Lung (tissue), 17 donors: ENCODE measurements at places on chromosomes 12 and 14. TPM values are rescaled to one million over a fixed set of nuclear protein-coding genes. Genes with fewer than 3 reads are reported as not detected.

DNA sequence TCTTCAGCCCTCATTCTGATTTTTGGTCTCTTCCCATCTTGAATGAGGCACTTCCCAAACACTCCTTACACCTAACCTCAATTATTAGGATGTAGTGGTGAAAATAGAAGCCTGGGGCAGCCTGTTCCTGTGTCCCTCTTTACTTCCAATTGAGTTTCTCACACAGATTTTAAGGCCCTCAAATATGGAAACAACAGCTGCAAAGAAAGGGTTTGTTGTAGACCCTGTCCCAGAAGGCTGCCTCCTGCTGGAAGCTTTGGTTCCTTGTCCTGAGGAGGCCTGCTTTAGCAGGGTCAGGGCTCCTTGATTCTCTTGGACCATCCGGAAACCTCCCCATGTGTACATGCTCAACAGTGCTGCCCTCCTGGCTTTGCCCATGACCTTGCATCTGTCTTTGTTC lies 101.3 kb downstream of the TGFB3 start:
- DNase-seq = no peak

GRCh38 chr12:78792052-78792698 lies 72.4 kb upstream of the SYT1 start:
- no peak for DNase-seq

- DNase-seq = no peak
Measured at GRCh38 chr12:114949058-114949820, 265.3 kb upstream of the TBX3 start.

- no peak for DNase-seq
Measured at GRCh38 chr14:72630374-72630773, 263.5 kb downstream of the DPF3 start.

- DNase-seq = no peak
Measured at GRCh38 chr14:33068040-33068439, 129.4 kb downstream of the NPAS3 start.

SLC5A8 gene
- 3.8 TPM for total RNA-seq

KERA gene
- total RNA-seq = not detected
